ENCODE measurements at places on chromosomes 4 and X. TPM values are rescaled to one million over a fixed set of nuclear protein-coding genes. Genes with fewer than 3 reads are reported as not detected.
A peak's percentile ranks its signal among the peaks of the same experiment; 100 is the strongest.

- DNase-seq: no peak
Measured at GRCh38 chrX:29922607-29923006, 292.8 kb upstream of the MAGEB2 start.

The GAGE12D gene
- total RNA-seq: not detected

The ZNF185 gene
- 2.9 TPM for total RNA-seq

DNA sequence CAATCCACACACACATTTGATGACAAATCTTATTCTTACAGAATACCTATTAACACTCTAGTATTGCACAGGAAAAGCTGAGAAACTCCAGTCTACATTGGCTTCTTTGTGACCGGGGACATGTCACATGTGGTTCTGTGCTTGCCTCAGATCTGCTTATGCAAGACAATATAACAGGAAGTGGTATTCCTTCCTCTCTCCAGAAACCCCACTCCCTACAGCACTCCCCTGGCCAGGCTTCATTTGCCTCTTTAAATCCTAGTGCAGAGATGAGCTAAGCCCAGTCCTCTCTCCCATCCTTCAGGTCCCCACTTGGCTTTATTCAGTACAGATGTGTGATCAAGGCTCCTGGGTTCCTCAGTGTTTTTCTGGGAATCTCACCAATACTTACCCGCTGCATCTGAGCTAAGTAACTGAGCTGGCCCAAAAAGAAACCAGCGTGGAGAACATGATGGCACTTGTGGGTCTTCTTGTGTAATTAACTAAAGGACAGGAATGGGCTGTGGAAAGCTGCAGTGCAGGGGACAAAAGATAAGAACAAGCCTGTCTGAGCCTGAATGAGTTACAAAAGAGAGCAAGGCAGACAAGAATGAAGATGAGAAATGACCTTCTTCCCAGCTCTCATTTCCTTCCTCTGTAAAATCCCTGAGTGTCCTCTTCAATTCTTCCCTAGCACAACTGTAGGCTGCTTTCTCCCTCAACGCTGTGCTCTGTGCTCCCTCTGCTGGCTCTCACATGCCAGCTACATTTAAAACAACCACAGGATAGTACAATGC, 105.6 kb downstream of the HNRNPD start:
- DNase-seq: peak; percentile 48

DNA sequence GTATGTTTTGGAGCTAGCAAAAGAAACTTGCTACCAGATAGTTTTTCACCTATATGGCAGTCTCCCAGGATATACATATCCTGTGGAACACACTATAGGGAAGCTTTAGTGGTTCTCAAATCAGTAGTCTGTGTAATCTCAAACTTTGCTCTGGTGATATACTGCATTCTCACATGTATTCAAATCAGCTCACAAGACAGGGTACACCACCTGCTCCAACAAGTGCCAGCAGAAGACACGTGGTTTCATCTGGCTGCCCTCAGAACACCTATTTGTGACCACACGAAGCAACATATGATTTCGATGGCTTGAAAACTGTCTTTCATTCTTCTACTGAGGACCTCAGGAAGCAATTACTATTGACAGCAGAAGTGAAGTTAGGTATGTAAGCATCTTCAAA, 37.7 kb downstream of the BCLAF3 start:
- DNase-seq: no peak

The TMPRSS11F gene
- total RNA-seq: 0.10 TPM

DNA sequence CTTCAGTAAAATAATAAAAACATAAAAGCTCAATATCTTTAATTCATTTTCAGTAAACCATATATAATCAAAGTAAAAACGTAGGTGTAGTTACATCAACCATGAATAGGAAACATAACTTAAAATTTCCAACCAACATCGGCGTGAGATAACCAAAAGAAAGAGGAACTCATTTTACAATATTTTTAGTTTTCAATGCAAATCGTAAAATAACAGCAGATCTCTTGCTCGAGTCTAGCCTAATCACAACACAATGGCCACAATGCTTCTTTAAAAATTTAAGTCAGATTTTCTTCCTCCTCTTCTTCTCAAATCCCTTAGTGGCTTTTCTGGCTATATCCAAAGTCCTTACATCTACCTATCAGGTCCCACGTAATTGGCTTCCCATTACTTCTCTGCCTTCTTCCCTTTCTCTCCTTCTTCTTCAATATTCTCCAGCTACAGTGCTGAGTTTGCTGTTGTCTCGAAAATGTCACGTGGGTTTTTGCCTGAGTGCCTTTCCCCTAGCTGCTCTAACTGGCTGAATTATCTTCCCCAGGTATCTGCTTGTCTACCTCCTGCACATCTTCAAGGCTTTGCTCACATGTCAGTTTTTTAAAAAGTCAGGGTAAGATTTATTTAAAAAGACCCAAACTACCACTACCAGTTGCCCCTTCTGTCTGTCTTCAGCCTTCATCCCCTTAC, 90.9 kb upstream of the BANK1 start:
- no peak for DNase-seq

DNA sequence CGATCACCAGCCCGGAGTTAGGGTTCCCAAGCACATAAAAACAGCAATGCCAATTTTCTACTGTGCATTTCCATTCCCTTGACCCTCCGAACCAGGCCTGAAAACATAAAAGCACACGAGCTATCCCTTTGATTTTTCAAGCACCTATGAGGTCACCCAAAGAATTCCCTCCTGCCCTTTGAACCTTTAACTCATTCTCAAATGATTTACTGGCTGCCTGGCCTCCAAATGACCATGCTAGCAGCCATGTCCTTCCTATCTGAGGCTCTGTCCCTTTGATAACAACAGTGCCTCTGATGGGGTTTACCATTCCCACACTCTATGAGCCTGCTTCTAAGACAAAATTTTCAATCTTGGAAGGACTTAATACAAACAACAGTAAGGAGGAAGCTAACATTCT, 15.2 kb downstream of the SHROOM4 start:
- DNase-seq: no peak

- no peak for DNase-seq
Measured at GRCh38 chrX:44433556-44433955, 90.1 kb upstream of the EFHC2 start.

GRCh38 chr4:80926446-80926845, 104.1 kb upstream of the BMP3 start:
- no peak for DNase-seq

GRCh38 chr4:66023061-66023460, 352.8 kb upstream of the EPHA5 start:
- peak; percentile 34 for DNase-seq

DNA sequence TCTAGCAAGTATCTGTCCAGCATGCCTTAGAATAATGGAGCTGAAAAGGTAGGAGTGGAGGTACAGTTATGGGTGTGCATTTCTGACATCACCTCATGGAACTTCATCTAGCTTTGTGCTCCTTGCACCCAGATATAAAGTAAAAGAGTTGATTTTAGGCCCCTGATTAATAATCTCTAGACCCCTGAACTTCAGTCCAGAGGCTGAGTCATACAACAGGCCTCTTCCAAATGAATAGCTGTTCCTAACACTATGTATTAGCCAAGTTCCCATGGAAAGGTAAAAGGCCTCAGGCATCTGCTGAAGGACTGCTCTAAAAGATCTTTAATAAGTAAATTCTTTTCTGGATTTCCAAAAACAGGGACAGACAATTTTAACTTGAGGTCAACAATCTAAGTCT, 16.2 kb downstream of the TBC1D9 start:
- DNase-seq: no peak

- DNase-seq: no peak
Measured at GRCh38 chr4:3683744-3684421, 82.3 kb upstream of the ADRA2C start.

The TREX2 gene
- not detected for total RNA-seq

GRCh38 chrX:153665726-153666306, 7.8 kb downstream of the PNCK start:
- DNase-seq: no peak

- peak; percentile 75 for DNase-seq
Measured at GRCh38 chrX:115940888-115941332, 229.6 kb upstream of the AGTR2 start.
